ENCODE measurements at places on chromosomes 2 and 18.

GRCh38 chr2:222805591-222806304, 55.1 kb upstream of the ACSL3 start:
- DNase-seq = no peak

DNA sequence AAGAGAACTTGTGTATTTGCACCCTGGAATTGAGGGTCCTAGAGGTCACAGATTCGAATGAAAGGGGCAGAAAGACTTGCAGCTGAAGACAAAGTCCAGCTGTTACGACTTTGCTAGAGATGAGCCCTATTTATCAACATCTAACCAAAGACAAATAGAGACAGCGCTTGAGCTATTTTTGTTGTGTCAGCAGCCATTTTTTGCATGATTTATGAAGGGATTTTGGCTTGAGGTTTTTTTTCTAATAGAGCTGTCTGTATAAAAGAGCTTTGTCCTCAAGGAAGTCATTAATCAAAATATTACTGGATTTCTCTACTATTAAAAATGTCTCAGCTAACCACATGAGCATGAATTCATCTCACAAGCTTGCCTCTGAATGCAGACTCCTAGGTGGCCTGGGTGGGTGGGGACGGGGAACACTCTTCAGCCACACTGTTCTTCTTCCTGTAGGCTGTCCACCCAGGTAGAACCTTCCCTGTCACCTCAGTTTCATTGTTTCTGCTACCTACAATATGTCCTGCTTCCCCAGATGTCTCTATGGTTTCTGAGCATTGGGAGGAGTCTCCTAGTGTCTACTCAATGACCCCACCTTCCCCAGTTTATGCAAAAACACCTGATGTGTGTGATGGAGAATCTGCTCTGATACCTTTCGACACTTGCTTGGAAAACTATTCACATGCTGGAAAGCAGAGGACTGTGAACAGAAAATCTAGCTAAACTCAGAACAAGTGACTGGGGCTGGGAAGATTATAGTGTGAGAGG, 7.2 kb upstream of the CD226 start:
- DNase-seq = no peak

DNA sequence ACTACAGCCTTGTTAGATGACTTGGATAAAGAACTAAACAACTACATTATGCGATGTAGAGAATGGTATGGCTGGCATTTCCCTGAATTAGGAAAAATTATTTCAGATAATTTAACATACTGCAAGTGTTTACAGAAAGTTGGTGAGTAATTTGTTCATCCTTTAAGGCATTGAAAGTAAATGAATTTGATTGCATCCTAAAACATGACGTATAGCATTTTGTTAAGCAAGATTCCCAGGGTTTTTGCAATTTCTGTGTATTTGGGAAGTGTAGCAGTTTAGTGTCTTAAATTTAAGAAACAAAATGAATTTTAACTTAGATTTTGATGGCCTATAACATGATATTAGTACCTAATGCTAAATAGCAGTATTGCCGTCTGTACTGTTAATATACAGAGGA, 24.8 kb downstream of the NOP58 start:
- DNase-seq = no peak

GRCh38 chr2:139155991-139156390, 375.8 kb upstream of the NXPH2 start:
- no peak for DNase-seq

GRCh38 chr18:14089781-14090180, 42.5 kb downstream of the ZNF519 start:
- no peak for DNase-seq

DNA sequence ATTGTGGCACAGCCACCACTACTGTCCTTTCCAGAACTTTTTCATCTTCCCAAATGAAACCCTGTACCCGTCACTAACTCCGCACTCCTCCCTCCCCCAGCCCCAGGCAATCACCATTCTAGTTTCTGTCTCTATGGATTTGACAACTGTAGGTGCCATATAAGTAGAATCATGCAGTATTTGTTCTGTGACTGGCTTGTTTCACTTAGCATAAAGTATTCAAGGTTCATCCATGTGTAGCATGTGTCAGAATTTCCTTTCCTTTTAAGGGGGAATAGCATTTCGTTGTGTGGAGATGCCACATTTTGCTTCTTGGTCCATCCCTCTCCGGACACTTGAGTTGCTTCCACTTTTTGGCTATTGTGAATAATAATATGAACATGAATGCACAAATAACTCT, 842 bp upstream of the CKAP2L start:
- no peak for DNase-seq

Measured in stimulated activated CD4-positive, alpha-beta T cell treated with anti-CD3 and anti-CD28 coated beads, Interleukin-15, amount 100 ng/mL, for 1 hour (primary cell).